Pancreas (tissue), 10 donors: ENCODE measurements at places on chromosomes 12 and 14. TPM values are rescaled to one million over a fixed set of nuclear protein-coding genes. Genes with fewer than 3 reads are reported as not detected.

Gene SLC6A12
- 4.8 TPM for polyA plus RNA-seq

Gene GALNT16
- 1.7 TPM for polyA plus RNA-seq

Gene NID2
- 2.8 TPM for polyA plus RNA-seq

Gene CLECL1
- not detected for polyA plus RNA-seq

Gene FAM186B
- polyA plus RNA-seq: 0.56 TPM

Gene ZDHHC22
- polyA plus RNA-seq: 0.19 TPM
